ENCODE measurements at places on chromosomes 12 and 14. TPM values are rescaled to one million over a fixed set of nuclear protein-coding genes. Genes with fewer than 3 reads are reported as not detected.
A peak's percentile ranks its signal among the peaks of the same experiment; 100 is the strongest.

GRCh38 chr14:28488684-28489083, 277.9 kb upstream of the FOXG1 start:
- DNase-seq = no peak
- no peak overlapping the region for H3K27ac ChIP-seq
- H3K4me3 ChIP-seq = no peak overlapping the region

EIF2S3B gene
- not detected for total RNA-seq

TGM1 gene
- 1.7 TPM for total RNA-seq

JPH4 gene
- total RNA-seq = 4.7 TPM

DNA sequence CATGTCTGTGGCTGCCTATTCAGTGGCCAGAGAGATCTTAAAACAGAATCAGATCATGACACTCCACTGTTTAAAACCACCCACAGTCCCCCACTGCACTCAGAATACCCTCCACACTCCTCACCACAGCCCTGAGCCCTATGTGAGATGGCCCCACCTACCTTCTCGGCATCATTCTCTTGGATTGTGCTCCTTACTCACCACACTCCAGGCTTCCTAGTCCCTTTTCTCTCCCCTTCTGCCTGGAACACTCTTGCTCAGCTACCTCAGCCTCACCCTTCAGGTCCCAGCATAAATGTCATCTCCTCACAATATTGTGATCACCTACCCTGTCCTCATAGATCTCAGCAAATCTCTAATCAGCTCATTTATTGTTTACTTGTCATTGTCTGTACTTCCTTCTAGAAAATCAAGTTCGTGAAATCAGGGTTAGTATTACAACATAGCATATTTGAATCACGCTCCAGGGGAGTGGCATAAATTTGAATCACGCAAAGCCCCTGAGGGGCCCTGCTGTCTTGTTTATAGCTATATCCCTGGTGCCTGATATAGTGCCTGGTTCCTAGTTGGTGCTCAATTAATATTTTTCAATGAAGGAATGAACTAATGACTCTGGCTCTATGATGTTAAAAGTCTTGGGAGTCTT, 42.8 kb downstream of the SLC35F4 start:
- H3K36me3 ChIP-seq = no peaks in the 10 kb centered on the region
- no peaks in the 10 kb centered on the region for H3K27me3 ChIP-seq
- no peak for DNase-seq
- no peak overlapping the region for H3K4me3 ChIP-seq
- H3K27ac ChIP-seq = no peak overlapping the region

- no peak overlapping the region for H3K27ac ChIP-seq
- H3K27me3 ChIP-seq = no peaks in the 10 kb centered on the region
- no peak overlapping the region for H3K4me3 ChIP-seq
- no peaks in the 10 kb centered on the region for H3K36me3 ChIP-seq
- DNase-seq = no peak
Measured at GRCh38 chr14:68449561-68450181, 343.2 kb downstream of the ZFP36L1 start.

DNA sequence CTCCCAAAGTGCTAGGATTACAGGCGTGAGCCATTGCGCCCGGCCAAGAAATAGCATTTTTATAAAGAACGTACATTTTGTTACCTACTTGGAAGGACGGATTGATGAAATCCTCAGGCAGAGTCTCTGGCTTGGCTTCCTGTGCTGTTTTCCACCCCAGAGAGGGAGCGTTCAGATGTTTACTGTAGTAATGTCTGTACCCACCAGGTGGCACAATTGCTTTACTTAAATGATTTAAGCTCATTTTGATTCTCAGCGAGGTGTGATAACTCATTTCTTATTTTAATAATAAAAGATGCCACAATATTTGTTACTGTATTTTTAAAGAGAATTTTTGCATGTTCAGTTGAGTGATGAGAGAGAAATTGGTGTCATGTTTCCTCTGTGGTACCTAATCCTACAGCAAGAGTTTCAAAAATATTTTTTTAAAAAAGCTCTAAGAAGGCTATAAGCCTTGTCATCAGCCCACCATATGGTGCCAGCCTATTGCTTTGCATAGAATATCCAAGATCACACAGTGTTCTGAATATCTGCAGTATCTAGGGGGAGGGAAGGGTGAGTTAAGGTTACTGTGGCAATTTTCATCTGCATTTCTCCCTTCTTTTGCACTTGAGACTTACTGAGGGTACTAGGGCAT, 82.6 kb upstream of the TRAF3 start:
- no peak overlapping the region for H3K4me3 ChIP-seq
- no peaks in the 10 kb centered on the region for H3K4me1 ChIP-seq
- no peak overlapping the region for H3K27ac ChIP-seq
- no peaks in the 10 kb centered on the region for H3K27me3 ChIP-seq
- peak; percentile 74 for DNase-seq
- no peaks in the 10 kb centered on the region for H3K36me3 ChIP-seq

- no peaks in the 10 kb centered on the region for H3K4me1 ChIP-seq
- DNase-seq = peak; percentile 83
- H3K4me3 ChIP-seq = peak overlapping the region; percentile 61
- H3K27ac ChIP-seq = no peak overlapping the region
Measured at GRCh38 chr12:48296586-48297282, 54.0 kb downstream of the ZNF641 start.

PRH2 gene
- not detected for total RNA-seq

- H3K4me3 ChIP-seq = no peak overlapping the region
- DNase-seq = no peak
- H3K27ac ChIP-seq = no peak overlapping the region
- H3K36me3 ChIP-seq = no peaks in the 10 kb centered on the region
Measured at GRCh38 chr12:109378569-109378968, 30.9 kb downstream of the MYO1H start.

DNA sequence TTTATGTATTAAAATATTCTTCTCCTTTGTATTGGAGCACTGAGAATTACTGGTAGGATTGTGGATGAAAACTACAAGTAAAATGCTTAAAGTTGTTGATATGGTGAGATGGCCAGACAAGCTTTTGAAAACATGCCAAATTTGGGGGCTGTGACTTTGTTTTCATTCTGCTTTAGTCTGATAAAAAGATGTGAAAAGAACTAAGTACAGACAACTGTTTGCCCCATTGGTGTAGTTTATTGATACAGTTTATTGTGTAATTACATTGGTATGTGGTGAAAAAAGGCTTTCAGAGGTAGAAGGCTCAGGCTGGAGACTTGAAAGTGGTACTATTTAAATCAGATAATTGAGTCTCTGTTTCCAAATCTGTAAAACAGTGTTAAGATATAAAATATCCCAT, 746.8 kb downstream of the DIO2 start:
- DNase-seq = no peak
- no peak overlapping the region for H3K4me3 ChIP-seq

DNA sequence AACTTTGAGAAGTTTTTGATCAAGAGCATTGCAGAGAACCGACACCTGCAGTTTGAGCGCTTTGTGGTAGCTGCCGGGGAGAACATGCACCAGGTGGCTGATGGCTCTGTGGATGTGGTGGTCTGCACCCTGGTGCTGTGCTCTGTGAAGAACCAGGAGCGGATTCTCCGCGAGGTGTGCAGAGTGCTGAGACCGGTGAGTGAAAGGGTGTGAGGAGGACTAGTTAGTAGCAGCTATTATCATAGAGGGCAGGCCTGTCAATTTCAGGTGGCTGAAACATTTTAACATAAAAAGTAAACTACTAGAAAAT, 27.0 kb upstream of the HIGD1C start:
- peaks cover 5% of the 10 kb centered on the region for H3K36me3 ChIP-seq
- peaks cover 24% of the 10 kb centered on the region for H3K4me1 ChIP-seq
- peak overlapping the region; percentile 82 for H3K27ac ChIP-seq
- H3K4me3 ChIP-seq = peak overlapping the region; percentile 80
- DNase-seq = no peak
- H3K27me3 ChIP-seq = no peaks in the 10 kb centered on the region

DNA sequence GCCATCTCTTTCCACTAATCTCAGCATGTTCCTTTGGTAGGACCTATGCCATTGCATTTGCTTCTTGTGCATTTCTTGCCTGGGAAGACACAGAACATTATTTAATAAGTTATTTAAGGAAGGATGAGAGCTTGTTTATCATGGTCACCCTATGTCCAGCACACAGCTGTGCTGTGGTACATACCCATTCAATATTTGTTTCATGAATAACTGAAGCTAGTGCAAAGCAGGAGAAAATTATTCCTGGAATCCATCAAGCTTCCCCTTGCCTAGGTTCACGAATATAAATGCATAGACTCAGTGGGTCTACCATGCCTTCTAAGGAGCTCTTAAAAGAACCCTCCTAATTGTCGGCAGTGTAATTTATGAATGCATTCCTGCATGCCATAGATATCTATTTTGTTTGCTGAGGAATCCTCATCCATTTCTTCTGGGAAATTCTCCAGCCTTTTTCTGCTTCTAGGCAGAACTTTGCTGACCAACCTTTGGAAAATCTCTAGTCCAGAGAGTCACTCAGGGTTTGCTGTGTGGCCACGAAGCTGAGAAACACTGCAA, 599.8 kb upstream of the TMEM132C start:
- H3K4me3 ChIP-seq = no peak overlapping the region
- H3K27ac ChIP-seq = no peak overlapping the region
- DNase-seq = no peak

- H3K36me3 ChIP-seq = no peaks in the 10 kb centered on the region
- no peak overlapping the region for H3K27ac ChIP-seq
- H3K27me3 ChIP-seq = no peaks in the 10 kb centered on the region
- DNase-seq = no peak
- H3K4me3 ChIP-seq = no peak overlapping the region
Measured at GRCh38 chr12:41981013-41981412, 163.7 kb downstream of the GXYLT1 start.

MYO1H gene
- total RNA-seq = not detected

DNA sequence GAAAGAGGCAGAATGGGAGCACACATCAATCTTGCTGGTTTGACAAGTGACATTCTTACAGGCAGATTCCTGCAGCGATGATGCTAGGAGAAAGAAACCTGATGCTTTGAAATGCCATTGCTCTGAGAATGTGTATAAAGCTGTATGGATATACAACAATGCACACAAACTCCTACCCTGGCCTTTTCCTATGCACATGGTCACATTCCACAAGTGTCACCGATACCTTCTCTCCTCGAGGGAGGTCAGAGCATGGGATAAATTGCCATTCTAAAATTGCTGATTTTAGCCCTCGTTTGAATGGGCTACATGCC, 11.9 kb downstream of the FGF6 start:
- H3K36me3 ChIP-seq = no peaks in the 10 kb centered on the region
- no peak for DNase-seq
- H3K27ac ChIP-seq = no peak overlapping the region
- no peaks in the 10 kb centered on the region for H3K27me3 ChIP-seq
- H3K4me3 ChIP-seq = no peak overlapping the region
- H3K4me1 ChIP-seq = no peaks in the 10 kb centered on the region

- no peaks in the 10 kb centered on the region for H3K27me3 ChIP-seq
- DNase-seq = no peak
- no peak overlapping the region for H3K4me3 ChIP-seq
Measured at GRCh38 chr12:18332173-18332572, 70.9 kb downstream of the PIK3C2G start.

E2F7 gene
- not detected for total RNA-seq

DNA sequence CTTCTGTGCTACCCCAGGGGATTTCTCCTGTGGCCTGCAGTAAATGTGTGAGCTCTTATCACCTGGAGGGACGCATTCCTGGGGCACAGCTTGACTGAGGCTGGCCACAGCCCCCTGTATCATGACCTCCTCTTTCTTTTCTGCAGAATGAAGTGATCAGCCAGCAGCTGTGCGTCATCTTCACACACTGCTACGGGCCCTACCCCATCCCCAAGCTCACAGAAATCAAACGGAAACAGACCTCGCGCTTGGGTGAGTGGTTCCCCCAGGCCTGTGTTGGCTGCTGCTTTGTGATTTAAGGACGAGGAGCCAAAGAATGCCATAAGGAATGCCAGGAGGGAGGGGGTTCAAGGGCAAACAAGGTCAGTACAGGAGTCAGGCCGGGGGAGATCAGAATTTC, 50.5 kb upstream of the PWP1 start:
- H3K36me3 ChIP-seq = no peaks in the 10 kb centered on the region
- H3K4me3 ChIP-seq = no peak overlapping the region
- no peak overlapping the region for H3K27ac ChIP-seq

- H3K27me3 ChIP-seq = no peaks in the 10 kb centered on the region
- no peaks in the 10 kb centered on the region for H3K4me1 ChIP-seq
- DNase-seq = no peak
Measured at GRCh38 chr12:109264943-109265650, 44.0 kb downstream of the FOXN4 start.

DNA sequence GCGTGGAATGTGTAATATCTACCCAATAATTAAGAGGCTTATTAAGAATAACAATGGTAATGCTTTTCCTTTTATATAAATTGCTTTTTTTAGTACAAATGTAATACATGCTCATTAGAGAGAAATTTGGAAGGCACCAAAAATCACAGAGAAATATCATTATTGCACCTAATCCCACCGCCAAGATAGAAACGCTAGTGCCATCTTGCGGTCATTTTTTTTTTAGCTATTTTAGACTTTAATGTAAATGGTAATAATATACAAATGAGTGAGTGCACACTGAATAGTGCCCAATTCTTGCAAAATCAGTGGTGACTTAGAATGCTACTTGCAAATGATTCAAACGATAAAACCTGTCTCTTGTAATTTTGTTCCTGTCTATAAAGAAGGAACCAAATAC, 576.8 kb upstream of the TMEM132C start:
- H3K36me3 ChIP-seq = no peaks in the 10 kb centered on the region
- no peaks in the 10 kb centered on the region for H3K27me3 ChIP-seq
- DNase-seq = no peak
- no peak overlapping the region for H3K4me3 ChIP-seq

TMEM132D gene
- not detected for total RNA-seq

- H3K4me3 ChIP-seq = no peak overlapping the region
- DNase-seq = no peak
- no peaks in the 10 kb centered on the region for H3K36me3 ChIP-seq
- H3K27me3 ChIP-seq = no peaks in the 10 kb centered on the region
- no peak overlapping the region for H3K27ac ChIP-seq
- H3K4me1 ChIP-seq = no peaks in the 10 kb centered on the region
Measured at GRCh38 chr14:105326891-105327694, 12.5 kb downstream of the PACS2 start.

TCL1A gene
- total RNA-seq = not detected

GRCh38 chr12:77133566-77133965, 68.2 kb upstream of the E2F7 start:
- no peak for DNase-seq
- H3K36me3 ChIP-seq = no peaks in the 10 kb centered on the region
- H3K4me3 ChIP-seq = no peak overlapping the region
- H3K4me1 ChIP-seq = no peaks in the 10 kb centered on the region

GRCh38 chr14:20487396-20487725, 18.0 kb upstream of the RNASE10 start:
- no peaks in the 10 kb centered on the region for H3K36me3 ChIP-seq
- H3K27me3 ChIP-seq = no peaks in the 10 kb centered on the region
- no peak overlapping the region for H3K27ac ChIP-seq
- no peak for DNase-seq

Data from ascending aorta (tissue), 2 donors.